ENCODE measurements at places on chromosomes 6 and 20. TPM values are rescaled to one million over a fixed set of nuclear protein-coding genes. Genes with fewer than 3 reads are reported as not detected.

TTK gene
- polyA plus RNA-seq = 0.05 TPM

PRELID3B gene
- polyA plus RNA-seq = 18.3 TPM

CLDN20 gene
- not detected for polyA plus RNA-seq

MED23 gene
- polyA plus RNA-seq = 7.5 TPM

PRPH2 gene
- 0.45 TPM for polyA plus RNA-seq

SLC13A3 gene
- polyA plus RNA-seq = 0.50 TPM

SLC52A3 gene
- 1.6 TPM for polyA plus RNA-seq

LPA gene
- not detected for polyA plus RNA-seq

ITPR3 gene
- 5.7 TPM for polyA plus RNA-seq

TMEM151B gene
- 0.88 TPM for polyA plus RNA-seq

TGM6 gene
- not detected for polyA plus RNA-seq

ATP9A gene
- polyA plus RNA-seq = 6.2 TPM
